Umbilical cord (tissue), 2 donors: ENCODE measurements at places on chromosomes 3 and 15.

DNA sequence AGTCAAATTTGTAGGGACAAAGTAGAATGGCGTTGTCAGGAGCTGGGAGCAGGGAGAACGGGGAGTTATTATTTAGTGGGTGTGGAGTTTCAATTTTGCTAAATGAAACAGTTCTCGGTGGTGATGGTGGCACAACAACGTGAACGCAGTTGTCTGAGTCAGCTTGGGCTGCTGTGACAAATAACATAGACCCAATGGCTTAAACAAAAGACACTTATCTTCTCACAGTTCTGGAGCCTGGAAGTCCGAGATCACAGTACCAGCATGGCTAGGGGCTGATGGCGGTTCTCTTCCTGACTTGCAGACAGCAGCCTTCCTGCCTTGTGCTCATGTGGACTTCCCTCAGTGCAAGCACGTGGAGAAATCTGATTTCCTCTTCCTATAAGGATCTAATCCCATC is 90.2 kb downstream of the CHSY1 start:
- no peak for DNase-seq

DNA sequence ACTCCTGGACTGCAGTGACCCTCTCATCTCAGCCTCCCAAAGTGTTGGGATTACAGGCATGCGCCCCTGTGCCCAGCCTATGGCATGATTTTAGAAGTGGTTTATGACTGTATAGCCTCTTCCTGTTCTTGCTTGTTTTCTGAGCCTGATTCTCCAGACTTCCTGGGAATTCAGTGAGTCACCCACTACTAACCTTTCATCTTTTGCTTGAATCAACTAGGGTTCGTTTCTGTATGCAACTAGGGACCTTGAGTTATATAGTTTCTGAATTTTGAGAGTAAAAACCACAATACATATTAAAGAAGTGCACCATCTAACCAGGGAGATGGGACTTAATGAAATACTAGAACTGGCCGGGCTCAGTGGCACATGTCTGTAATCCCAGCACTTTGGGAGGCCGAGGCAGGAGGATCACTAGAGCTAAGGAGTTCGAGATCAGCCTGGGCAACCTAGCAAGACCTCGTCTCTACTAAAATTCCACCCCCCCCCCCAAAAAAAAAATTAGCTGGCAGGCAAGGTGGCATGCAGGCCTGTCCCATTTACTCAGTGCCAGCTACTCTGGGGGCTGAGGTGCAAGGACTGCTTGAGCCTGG is 76.0 kb downstream of the ZNF609 start:
- DNase-seq = peak; percentile 32

DNA sequence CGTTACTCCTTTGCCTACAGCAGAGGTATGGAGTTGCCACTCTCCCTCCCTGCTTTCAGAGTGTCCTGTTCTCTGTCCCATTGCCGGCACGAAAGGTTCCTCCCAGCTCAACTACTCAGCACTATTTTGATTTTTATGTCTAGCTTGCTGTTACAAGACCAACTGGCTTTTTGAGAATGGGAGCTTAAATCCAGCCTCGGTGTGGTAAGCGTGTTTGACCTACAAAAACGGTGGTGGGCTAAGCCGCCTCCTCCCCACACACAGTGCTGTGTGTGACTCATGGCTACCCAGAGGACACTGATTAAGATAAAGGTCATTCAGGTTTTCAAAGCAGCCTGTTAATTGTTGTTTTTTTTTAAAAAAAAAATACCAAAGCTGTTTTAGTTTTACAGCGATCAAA is 64.5 kb downstream of the LRTM1 start:
- peak; percentile 12 for DNase-seq

- no peak for DNase-seq
These were observed 355.5 kb downstream of the TIGIT start for GRCh38 chr3:114649331-114649730.

GRCh38 chr3:57227930-57228751 is 612 bp downstream of the APPL1 start:
- peak; percentile 81 for DNase-seq

- DNase-seq = no peak
These were observed 63.2 kb upstream of the CGNL1 start for GRCh38 chr15:57313134-57313483.

- no peak for DNase-seq
These were observed 26.6 kb downstream of the ACSBG1 start for GRCh38 chr15:78207641-78208340.

DNA sequence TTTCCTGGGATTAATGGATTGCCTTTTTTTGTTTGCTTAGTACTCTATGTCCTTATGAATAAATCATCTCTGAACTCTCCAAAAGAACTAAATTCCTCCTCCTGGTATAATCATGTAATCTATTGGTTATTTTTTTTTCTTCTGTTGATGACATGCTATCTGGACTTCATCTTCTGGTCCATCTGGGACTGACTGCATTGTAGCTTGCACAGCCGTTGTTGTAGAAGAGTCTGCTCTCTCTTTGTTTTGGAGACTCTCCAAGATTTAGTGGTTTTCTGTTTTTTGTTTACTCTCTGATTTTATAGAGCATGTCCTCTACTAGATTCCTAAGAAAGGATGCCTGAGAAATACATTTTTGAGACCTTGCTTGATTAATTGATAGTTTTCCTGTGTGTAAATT is 19.1 kb downstream of the IREB2 start:
- DNase-seq = peak; percentile 66

DNA sequence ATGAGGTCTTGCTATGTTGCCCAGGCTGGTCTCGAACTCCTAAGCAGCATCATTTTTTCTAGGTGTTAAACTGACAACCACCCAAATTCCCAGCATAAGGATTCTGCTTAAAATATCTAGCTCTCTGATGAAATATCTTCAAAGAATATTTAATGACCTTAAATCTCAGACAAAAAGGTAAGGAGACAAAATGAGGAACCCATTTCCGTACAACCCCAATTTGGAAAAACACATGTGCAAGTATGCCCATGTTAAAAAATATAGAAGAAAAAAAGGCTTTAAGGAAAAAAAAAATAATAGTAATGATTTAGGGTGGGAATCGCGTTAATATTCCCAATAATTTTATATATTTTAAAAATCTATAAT is 1.4 kb upstream of the SACM1L start:
- no peak for DNase-seq

DNA sequence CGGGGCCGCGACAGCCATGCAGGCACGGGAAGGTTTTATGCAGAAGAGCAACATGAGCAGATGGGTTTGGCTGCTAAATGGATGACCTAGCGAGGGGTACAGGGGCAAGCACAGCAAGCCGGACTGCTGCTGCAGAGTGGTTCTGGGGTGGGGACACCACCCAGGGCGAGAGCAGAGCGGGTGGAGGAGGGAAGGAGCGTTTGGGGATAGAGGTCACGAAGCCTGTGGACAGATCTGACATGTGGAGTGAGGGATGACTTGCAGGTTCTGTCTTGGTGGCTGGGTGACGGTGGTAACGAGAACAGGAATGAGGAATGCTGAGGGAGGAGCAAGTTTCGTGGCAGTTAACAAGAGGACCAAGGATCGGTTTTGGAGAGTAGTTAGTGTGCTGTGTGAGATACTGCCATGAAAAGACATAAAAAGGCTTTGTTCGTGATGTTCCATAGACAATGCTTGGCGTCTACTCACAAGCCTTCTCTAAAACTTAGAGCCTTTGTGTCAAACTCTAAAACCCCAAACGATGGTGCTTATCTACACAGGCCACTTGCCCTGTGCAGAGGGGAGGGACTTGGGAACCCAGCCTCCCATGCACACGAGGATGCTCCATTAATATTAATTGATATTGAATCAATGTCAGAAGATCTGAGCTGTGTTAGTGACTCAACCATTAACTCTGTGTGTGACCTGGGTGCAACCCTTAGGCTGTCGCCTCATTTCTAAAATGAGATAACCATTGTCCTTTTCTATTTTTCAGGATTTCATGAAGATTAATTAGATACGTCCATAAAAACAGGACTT is 132.7 kb upstream of the SLC2A2 start:
- no peak for DNase-seq

DNA sequence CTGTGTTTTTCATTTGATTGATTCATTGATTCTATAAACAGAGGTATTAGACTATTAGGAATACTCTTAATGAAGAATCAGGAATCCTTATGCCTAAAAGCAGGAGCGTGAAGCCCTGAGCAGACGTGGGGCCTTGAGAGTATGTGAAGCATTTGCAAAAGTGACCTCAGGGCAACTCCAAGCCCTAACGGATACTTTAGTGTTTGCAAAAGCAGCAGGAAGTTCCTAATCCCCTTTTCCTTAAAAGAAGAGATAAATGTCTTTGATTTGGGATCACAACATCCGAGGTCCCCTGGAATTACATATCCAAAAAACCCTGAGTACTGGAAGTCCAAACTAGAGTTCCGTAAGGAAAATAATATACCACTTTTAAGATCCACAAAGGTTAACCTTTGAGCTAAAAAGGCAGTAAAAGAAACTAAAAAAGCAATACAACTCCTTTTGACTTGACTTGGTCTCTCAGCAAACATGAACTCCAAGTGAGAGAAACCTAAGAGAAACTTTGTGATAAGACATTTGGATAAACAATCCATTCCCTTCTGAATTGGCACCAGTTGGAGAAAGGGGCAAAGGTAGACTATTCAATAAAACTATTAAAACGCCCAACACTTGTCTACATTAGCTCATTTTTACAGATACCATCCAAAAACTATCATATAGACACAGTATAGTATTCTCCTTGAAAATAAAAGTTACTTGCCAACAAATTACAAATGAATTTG is 27.4 kb downstream of the PRTG start:
- DNase-seq = no peak

- no peak for DNase-seq
These were observed 45.4 kb upstream of the GOLM2 start for GRCh38 chr15:44243141-44243540.

- peak; percentile 22 for DNase-seq
These were observed 342.2 kb downstream of the GBE1 start for GRCh38 chr3:81419228-81419627.

DNA sequence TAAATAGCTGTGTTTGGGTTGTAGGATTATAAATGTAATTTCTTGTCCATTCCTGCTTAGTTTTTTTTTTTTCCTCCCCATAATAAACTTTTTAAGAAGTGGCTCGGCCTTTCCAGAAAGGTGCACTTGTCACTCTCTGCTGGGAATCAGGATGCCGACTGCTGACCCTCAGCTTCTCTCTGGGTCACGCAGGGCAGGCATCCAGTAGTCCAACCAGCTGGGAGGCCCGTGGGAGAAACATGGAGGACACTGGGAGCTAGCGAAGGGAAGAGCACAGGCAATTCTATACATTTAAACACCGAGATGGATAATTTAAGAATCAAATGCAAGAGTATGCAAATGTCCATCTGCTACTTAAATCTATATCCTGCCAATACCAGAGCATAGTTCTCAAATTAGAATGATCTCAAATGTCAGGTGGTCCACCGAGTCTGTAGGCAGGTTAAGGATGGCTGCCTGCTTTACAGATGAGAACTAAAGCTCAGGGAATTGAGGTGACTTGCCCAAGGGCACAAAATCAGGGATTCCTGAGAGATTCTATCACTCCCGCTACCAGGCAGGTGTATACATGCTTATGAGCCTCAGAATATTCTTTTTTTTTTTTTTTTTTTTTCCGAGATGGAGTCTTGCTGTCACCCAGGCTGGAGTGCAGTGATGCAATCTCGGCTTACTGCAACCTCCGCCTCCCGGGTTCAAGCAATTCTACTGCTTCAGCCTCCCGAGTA is 64.5 kb downstream of the DAPK2 start:
- DNase-seq = peak; percentile 45

- peak; percentile 91 for DNase-seq
These were observed 129.1 kb upstream of the SEMA6D start for GRCh38 chr15:47587940-47588802.

DNA sequence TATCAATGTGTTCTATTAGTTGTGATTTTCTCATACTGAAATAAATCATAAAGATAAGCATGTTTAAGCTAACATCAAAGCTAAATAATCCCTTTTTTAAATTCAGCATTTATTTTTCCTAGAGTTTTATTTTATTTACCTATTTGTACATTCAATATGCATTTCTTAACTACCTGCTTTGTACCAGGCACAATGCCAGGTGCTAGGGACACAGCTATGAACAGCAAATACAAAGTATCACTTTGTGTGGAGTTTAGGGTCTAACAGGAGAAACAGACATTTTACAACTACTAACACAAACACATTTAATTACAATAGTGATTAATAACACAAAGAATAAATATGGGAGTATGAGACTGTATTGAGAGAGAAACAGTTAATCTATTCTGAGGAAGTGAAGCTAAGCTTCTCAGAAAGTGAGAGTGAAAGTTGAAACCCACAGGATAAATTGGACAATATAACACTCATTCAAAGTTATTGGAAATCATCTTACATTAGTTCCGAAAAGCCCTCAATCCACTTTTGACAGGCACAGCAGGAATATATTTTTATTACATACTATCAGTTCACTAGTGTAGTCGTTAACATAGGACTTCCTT is 159.6 kb downstream of the GBE1 start:
- no peak for DNase-seq

DNA sequence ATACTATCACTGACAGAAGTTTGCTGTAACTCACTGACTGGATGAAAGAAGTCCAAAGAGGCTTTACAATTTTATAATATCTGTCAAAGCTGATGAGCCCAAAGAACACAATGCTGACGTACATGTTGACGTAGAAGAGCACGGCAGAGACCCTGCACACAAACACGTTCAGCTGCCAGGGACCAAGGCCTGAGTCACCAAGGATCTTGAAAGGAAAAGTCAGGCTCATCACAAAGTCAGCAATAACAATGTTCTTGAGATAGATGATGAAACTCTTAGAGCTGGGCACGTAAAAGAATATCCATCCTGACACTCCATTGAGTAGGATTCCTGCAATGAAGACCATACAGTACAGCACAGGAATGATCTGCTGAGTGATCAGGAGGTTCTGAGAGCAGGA is 10.9 kb upstream of the GPR171 start:
- DNase-seq = no peak

- no peak for DNase-seq
These were observed 78.3 kb downstream of the SMAD6 start for GRCh38 chr15:66780172-66780972.

GRCh38 chr15:49696433-49696832 is 75.6 kb downstream of the DTWD1 start:
- DNase-seq = no peak

- DNase-seq = peak; percentile 80
These were observed 13.2 kb upstream of the TMEM212 start for GRCh38 chr3:171829841-171830517.

DNA sequence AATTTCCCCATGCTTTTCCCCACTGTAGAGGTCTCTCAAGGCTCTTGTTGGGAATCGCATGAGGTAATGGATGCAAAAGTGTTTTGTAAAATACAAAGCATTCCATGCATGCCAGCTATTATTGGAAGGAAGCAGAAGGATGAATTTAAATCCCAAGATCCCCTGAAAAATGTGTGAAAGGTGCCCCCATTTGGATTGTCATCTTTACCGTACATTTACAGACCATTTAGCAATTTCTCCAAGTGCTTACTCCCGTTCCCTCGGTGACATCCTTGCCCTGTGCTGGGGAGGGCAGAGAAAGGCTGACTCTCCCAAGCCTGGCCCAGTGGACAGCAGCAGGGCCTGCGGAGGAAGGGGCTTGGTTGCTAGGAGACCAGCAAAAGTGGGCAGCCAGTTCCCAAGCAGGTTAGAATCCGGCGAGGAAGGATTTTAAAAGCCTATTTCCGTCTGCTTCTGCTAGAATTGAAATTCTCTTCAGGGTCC is 31.1 kb upstream of the NEO1 start:
- DNase-seq = no peak
